Stimulated activated naive B cell treated with anti-CD40 and anti-IgM and Interleukin-4, amounts not matched to agents 10 μg/mL and 1 μg/mL and 100 μg/mL, for 72 hours (primary cell): ENCODE measurements at places on chromosomes 2 and 18.

GRCh38 chr2:134177351-134177931 is 76.4 kb upstream of the MGAT5 start:
- no peak for DNase-seq

DNA sequence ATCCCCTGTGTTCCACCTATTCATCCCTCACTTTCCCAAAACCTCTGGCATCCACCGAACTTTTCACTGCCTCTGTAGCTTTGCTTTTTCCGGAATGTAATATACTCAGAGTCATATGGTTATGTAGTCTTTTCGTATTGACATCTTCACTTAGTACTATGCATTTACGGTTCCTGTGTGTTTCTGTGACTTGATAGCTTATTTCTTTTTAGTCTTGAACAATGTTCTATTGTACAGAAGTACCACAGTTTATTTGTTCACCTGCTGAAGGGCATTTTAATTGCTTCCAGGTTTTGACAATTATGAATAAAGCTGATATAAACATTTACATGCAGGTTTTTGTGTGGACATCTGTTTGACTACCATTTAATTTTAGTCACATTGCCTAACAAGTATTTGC is 154.7 kb upstream of the DOK6 start:
- no peak for DNase-seq

- DNase-seq = no peak
These were observed 196.3 kb upstream of the TANK start for GRCh38 chr2:160963957-160964356.

GRCh38 chr2:30321466-30321865 is 90.1 kb downstream of the LBH start:
- DNase-seq = no peak

DNA sequence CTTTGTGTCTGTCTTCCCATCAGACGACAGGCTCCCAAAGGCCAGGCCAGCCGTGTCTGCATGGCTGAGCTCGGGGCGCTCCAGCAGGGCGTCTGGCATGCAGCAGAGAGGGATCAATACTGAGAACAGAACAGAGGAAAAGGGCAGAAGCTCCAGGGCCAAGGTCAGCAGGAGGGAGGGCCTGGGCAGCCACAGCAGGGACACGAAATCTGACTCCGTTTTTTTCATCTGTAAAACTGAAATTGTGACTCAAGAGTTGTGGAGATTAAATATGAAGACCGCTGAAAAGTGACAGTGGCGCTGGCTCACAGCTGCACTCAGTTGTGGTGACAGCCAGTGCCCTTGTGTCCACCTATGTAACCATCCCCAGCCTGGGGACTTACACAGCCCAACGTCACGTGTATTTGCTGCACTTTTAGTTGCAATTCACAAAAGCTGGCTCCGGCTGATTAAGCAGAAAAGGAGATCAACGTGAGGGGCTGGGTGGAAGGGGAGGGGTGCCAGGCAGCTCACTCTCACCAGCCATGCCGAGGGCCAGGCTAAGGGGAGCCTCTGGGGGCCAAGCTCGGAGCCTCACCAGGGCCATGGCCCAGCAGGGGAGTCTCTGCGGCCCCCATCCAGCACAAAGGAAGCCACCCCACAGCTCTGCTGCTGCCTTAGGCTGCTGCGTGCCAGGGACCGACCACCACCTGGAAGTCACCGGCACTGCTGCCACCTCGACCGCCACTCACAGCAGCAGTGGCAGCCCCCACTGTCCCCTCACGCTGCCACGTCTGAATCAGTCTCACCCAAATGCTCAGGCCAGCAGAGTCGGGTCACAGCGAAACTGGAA is 74.7 kb downstream of the EIPR1 start:
- no peak for DNase-seq

DNA sequence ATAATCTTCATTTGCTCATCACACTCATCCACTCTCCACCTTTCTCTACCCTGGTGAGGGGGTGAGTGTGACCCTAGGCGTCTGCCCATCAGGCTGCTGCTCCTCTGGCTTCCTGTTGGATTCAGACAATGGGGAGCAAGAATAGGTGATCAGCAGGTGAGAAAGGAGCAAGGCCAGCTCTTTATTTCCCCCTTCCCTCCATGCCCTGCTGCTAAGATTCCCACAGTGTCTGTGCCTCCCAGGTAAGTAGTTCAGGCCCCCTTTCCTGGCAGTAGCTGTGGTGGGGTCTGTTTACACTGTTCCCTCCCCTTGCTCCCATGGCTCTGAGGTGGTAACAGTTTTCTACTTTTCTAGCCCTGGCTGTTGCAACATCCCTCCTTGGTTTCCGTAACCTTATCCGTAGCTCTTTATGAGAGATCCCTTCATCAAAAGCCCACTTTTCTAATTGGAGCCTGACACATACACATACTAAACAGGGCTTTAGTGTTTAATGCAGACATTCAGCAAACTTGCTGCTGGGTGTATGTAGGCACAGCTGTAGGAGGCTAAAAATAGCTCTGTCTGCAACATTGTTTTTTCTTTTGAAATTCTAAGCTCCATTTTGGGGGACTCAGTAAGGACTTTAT is 27.5 kb downstream of the MAP2 start:
- no peak for DNase-seq

- no peak for DNase-seq
These were observed 545.4 kb upstream of the ZEB2 start for GRCh38 chr2:145065342-145065741.

- no peak for DNase-seq
These were observed at the start of gene PLCD4 for GRCh38 chr2:218607436-218608115. Gene PLCD4 (plus strand): TSS chr2:218607899. CDS start chr2:218615740, 7,841 bp downstream.

DNA sequence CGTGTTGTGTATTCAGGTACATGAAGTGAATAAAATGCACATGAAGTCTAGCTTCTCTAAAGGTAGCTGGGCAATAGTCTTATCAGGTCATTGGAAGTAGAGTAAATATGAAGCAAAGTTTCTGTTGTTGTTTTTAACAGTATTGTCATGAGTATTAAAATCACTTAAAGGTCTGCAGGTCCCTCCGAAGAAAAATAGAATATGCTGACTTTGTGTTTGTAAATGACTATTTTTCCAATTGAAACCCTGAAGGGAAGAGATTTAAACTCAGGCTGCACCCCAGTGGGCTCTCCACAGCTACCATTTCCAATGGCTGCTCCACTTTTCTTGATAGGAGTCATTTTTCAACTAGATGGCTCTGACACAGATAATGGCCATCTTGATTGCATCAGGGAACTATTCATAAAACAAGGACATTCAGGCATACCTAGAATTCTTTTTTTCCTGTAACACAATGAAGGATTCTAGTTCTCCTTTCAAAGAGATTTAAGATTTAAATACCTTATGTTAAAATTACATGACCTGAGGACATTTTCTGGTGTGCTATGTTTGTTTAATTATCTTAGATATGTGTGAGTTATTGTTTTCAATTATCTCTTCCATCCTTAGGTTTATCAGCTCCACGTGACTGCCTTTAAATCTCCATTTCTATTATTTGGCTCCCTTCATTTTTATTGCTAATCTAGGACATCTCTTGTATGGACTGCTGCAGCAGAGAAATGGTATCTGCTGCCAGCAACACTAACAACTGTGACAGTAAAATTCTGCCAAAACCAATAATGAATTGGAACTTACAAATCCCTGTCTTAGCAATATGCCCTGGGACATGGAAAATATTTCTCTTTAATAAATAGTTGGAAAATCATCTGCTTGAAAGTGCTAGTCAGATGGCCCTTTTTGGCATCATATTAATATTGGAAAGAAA is 149.2 kb upstream of the NOSTRIN start:
- DNase-seq = no peak

DNA sequence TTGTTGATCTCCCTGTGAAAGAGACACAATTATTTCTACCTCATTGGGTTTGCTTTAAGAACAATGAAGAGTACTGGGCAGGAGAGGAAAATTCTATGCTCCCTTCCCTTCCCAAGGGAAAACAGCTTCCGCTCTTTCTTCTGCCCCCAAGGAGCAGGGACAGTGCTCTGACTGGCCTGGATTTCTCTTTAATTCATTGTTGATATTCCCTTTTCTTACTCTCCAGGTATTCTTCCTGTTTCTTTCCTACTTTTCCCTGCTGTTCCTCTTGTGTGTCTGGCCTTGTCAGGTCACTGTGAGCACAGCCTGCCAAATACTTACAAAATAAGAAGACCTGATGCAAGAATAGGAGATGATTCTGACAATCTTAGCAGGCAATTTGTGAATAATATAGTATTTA is 49.6 kb upstream of the SPAG16 start:
- DNase-seq = no peak
